Globus pallidus (tissue), 1 donor: ENCODE measurements at places on chromosomes 5 and 9.

- DNase-seq: no peak
These were observed 220.9 kb downstream of the TRIM32 start for GRCh38 chr9:116907989-116908388.

- peak; percentile 31 for DNase-seq
These were observed 732 bp downstream of the MARCHF11 start for GRCh38 chr5:16178745-16179372.

DNA sequence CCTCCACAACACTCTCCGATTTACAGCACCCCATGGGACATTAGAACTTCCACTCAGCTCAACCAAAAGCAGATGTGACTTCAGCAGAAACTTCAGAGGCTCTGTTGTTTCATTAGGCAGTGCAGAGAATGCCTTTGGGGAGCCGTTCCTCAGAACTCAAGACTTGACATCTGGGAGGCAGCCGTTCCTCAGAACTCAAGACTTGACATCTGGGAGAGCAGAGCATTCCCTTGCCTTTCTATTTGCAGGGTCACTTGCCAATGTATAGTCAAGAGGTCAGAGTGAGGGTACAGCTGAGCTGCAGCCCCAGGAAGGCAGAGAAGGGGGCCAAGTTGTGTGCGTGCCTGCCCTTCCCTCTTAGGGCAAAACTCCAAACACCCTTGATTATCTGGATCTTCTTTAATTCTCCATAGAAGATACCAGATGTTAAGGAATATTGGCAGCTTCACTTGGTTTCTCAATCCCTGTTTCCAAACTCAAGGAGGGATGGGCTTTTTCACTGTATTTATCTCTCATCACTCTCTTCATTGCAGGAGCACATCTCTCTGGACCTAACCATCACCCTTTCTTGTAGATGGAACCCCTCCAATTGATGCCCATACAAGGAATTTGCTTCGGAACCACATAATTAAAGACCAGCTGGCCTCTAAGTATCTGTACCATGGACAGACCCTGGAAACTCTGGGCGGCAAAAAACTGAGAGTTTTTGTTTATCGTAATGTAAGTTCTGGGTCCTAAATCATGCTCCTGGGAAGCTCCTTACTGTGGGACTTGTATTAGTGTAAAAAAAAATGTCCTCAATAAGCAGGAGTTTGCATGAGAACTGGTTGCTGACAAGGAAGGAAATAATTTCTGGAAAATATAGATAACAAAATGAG is 25.6 kb downstream of the TGFBI start:
- DNase-seq: no peak

DNA sequence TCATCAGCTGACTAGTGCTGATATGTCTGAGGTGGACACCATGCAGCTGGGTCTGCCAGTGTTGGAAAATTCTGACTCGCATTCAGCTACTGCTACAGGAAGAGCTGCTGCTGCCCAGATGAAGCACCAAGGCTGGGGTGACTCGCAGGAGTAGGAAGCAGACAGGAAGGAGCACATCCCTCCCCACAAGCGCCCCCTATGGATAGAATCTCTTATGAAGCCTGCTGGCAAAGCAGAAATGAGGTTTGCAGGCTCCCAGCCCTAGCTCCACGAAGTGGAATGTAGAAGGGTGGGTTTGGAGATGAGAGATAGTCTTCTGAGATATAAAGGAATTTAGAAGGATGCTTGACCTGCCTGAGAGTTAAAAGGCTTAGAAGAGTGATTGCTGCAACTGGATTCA is 443.0 kb downstream of the ACTL7B start:
- no peak for DNase-seq

DNA sequence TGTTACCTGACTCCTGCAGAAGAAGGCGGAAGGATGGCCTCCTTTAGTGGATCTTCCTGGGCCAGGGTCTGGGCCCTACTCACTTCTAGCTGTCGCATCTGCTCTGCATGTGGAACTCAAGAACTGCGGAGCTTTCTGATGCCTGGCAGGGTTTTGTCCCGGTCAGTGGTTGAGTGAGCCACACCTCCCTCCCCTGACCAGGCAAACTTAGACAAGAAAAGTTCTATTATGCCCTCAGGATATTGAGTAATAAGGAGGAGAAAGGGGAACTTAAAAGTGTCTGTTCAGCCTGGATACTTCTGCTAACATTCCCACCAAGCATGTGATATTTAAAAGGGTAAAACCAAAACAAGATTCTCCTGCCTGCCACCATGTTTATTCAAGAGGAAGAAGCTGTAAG is at the start of gene FYB1:
Gene FYB1 (minus strand): TSS at position 127 of the 400 bp plus-strand sequence. CDS start 16,603 bp downstream, outside the sequence.
- peak; percentile 63 for DNase-seq

DNA sequence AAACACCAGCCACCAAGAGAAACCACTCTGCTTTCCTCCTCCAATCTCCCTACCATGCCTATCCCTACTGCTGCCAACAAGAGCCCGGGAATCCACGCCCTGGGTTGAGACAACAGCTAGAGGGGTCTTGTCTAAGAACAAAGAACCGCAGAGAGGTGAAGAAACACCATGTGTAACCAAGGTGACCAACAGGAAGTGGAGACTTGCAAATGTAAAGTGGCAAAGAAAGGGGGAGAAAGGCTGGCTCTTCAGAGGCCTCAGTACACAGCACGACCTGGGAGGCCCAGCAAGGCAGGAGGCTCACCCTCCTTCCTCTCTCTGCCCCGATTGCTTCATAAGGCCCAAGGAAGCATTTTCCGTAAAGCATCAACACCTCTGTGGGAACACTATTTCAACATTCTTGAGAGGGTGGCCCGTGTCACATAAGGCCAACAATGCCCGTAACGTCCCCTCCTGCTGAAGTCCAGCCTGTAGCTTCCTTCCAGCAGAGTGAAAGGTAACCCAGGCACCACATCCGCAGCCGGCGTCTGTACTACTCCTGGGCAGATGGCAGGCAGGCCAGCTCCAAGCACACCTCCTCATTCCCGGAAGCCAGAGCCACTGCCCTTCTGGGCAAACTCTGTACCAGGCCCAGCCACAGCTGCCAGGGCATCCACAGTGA is 18.3 kb downstream of the CCNJL start:
- no peak for DNase-seq

DNA sequence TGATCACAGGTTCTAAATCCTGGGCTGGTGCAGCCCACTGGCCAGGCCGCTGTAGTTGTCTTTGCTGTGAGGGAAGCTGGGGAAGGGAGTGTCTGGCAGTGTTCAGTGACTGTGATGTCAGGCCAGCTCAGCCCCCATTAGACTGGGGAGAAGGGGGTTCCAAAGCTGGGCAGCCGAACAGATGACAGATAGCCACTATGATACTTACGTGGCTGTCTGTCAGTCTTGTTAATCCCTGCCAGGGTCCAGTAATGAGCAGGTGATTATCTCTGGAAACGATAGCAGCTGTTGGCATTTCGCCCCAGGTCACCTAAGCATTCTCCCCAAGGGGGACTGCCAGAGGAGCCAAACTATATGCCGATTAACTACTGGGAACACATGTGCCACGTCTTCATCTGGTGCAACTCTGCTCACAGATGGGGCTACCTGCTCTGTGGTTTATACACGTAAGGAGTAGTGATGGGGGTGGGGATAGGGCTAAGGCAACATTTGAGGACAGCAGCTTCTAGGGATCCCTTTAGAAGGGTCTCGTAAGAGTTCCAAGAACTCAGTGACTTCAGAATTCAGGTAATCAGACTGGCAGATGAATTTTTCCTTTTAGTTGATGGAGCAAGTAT is 396.3 kb downstream of the KDM4C start:
- DNase-seq: no peak

GRCh38 chr5:87313216-87313615 is 45.5 kb downstream of the RASA1 start:
- DNase-seq: no peak

DNA sequence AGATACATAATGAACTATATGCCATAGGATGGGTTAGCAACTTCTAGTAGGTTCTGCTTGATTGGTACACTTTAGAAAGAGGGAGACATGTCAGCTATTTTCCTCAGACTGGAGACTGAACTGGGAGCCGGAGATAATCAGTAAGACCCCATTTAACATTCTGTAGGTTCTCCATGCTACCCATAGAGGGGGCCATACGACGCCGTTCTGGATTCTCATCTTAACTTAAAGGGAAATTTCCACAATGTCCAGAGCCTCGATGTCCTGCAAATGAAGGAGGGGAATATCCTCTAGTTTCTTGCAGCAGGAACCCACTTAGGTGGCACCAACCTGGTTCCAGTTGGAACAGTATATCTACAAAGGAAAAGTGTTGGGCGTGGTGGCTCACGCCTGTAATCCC is 22.3 kb upstream of the NPM1 start:
- DNase-seq: no peak

DNA sequence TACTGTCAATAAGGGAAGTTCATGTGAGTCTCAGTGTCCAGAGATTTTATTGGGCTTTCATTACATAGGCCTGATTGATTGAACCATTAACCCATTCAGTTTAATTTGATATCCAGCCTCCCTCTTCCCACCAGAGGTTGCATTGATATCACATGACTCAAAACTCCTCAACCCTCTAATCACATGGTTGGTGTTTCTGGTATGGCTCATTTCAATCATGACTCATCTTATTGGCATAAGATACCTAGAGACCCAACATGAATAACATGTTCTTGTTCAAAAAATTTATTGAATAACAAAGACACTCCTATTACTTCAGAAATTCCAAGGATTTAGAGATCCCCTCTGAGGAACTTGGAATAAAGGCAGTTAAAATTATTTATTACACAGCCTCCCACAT is 982.2 kb downstream of the TLE1 start:
- DNase-seq: no peak

DNA sequence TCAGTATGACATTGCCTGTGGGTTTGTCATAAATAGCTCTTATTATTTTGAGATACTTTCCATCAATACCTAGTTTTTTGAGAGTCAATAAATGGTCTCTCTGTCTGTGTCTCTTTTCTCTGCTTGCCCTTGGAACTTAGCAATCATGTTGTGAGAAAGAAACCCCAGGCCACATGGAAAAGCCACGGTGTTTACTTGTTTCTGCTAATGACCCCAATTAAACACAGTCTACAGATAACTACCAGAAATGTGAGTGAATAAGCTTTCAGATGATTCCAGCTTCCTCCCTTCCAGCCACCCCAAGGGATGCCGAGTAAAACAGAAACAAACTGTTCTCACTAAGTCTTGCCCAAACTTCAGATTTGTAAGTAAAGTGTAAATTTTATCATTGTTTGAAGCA is 584.9 kb downstream of the MAT2B start:
- no peak for DNase-seq
